Right lung (tissue), 10 donors: ENCODE measurements at places on chromosomes 5 and 9. TPM values are rescaled to one million over a fixed set of nuclear protein-coding genes. Genes with fewer than 3 reads are reported as not detected.

GRCh38 chr5:154172785-154173184 lies 17.7 kb upstream of the GALNT10 start:
- no peak for DNase-seq

JAK2 gene
- polyA plus RNA-seq = 10.2 TPM

GRCh38 chr9:114516913-114517312 lies 11.6 kb upstream of the WHRN start:
- no peak for DNase-seq

GRCh38 chr9:120152295-120152694 lies 427.7 kb downstream of the CDK5RAP2 start:
- DNase-seq = no peak

DNA sequence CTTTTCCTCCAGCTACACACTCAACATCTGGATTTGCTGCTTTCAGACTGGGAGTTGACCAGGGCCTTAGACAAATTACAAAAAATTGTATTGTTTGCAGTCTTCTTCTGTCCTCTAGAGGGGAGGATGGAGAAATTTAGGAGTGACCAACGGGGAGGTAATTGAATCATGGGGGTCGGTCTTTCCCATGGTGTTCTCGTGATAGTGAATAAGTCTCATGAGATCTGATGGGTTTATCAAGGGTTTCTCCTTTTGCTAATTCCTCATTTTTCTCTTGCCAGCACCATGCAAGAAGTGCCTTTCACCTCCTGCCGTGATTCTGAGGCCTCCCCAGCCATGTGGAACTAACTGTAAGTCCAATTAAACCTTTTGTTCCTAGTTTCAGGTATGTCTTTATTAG lies 4.2 kb downstream of the IFNA8 start:
- no peak for DNase-seq

GRCh38 chr5:7348168-7348854 lies 47.6 kb upstream of the ADCY2 start:
- no peak for DNase-seq

DNA sequence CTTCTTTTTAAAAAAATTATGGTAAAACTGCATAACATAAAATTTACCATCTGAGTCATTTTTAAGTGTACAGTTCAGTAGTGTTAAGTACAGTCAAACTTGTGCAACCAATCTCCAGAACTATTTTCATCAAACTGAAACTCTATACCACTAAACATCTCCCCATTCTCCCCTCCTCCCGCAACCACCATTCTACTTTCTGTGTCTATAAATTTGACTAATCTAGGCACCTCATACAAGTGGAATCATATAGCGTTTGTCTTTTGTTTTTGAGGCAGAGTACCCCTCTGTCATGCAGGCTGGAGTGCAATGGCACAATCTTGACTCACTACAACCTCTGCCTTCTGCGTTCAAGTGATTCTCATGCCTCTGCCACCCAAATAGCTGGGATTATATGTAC lies 24.0 kb upstream of the EBF1 start:
- no peak for DNase-seq

GRCh38 chr5:35853631-35854030 lies 3.1 kb upstream of the IL7R start:
- DNase-seq = no peak

- DNase-seq = no peak
Observed at GRCh38 chr5:6634306-6634705, 1.1 kb downstream of the SRD5A1 start.

STPG3 gene
- polyA plus RNA-seq = 0.98 TPM

PCDHB9 gene
- polyA plus RNA-seq = 3.8 TPM

- no peak for DNase-seq
Observed at GRCh38 chr5:87536365-87536764, 123.6 kb upstream of the CCNH start.

DNA sequence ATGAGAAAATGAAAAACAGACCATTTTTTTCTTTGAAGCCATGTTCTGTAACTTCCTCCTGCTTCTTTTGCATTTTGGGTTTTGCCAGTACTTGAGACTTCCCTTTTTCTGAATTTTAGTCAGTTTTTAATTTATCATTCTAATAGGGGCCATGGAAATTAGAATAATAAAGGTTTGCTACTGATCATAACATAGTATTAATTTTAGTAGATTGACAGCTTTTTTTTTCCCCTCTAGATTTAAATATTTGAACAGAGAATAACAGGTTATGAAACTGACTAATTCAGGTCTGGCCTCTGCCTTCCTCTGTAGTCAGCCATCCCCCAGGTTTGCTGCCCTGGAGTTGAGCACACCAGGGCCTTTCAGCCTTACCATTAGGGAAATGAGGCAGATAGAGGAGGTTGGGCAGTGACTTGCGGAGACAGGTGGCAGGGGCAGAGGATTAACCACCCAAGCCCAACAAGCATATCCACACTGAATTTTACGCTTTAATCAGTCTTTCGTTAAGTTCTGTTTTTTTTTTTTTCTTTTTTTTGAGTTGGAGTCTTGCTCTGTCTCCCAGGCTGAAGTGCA lies 80.1 kb upstream of the TNFAIP8 start:
- no peak for DNase-seq

GRCh38 chr5:81180780-81181460 lies 52.2 kb upstream of the CKMT2 start:
- no peak for DNase-seq

PCDHA9 gene
- polyA plus RNA-seq = 0.10 TPM

PKD2L2 gene
- polyA plus RNA-seq = 0.28 TPM

GRCh38 chr9:120830151-120830550 lies 12.6 kb downstream of the PSMD5 start:
- DNase-seq = no peak

DNA sequence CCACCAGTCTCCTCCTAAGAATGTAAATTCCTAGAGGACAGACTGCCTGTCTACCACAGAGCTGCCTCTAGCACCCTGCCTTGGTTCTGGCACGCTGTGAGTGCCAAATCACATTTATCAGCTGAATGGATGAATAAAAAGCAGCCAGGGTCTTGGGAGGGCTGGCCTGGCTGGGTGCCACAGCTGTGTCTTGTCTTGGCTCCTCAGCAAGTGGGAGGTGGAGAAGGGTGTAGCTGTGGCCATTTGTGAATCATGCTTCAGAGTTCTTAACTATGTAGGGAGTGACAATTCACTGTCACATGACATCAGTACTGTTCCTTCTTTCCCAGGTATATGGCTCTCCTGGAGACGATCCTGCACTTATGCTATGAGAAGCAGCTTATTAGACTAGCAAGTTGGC lies 70.6 kb downstream of the DCP2 start:
- no peak for DNase-seq

FAM221B gene
- 0.48 TPM for polyA plus RNA-seq

- no peak for DNase-seq
Observed at GRCh38 chr5:33588654-33589372, 148.0 kb downstream of the TARS1 start.

DNA sequence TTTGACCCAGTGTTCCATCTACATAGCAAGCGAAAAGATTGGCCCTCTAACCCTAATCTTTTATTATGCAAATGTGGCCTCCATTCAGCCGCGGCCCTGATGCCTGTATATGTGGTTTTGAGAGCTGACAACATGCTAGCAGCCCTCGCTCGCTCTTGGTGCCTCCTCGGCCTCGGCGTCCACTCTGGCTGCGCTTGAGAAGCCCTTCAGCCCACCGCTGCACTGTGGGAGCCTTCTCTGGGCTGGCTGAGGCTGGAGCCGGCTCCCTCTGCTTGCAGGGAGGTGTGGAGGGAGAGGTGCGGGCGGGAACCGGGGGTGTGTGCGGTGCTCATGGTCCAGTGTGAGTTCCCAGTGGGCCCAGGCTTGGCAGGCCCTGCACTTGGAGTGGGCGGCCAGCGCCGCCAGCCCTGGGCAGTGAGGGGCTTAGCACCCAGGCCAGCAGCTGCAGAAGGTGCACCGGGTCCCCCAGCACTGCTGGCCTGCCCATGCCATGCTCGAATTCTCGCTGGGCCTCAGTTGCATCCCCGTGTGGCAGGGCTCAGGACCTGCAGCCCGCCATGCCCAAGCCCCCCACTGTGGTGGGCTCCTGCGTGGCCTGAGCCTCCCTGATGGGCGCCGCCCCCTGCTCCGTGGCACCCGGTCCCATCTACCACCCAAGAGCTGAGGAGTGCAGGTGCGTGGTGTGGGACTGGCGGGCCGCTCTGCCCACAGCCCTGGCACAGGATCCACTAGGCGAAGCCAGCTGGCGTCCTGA lies 757.5 kb upstream of the CTNND2 start:
- DNase-seq = no peak

DNA sequence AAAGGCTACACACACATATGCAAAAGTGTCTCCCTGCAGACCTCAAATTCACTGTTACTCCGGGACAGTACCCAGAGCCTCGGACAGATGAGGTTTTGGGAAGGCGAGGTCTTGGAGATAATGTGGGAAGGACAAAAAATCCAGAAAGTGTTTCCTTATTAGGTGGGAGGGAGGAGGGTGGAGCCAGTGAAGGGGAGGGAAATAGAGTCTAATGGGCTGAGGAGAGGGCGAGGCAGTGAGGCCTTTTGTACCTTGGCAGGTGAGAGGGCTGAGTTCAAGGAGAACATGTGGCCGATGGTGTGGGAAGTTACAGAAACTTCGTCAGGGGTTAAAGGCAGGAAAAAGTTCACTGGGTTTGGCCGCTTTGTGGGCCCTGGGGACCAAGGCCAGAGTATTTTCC lies 22.1 kb upstream of the TMEM174 start:
- no peak for DNase-seq

GRCh38 chr5:38725371-38725865 lies 120.4 kb upstream of the OSMR start:
- no peak for DNase-seq

TMEM8B gene
- polyA plus RNA-seq = 25.8 TPM

DNA sequence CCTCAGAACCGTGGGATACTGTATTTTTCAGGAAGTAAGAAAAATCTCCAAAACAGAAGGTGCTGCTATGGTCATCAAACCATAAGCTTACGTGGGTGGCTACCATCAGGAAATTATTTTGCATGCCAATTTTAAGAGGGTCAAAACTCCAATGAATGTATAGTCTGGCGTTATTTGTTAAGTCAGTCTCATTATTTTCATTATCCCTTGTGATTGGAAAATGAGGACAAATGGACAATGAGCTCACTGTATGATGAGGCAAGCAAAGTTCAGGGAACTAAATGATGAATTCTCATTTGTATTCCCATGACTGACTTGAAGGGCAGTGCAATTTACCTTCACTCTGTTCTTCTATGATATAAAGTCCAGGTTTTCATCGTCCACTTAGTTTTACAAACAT lies 17.6 kb downstream of the PUM3 start:
- no peak for DNase-seq

DNA sequence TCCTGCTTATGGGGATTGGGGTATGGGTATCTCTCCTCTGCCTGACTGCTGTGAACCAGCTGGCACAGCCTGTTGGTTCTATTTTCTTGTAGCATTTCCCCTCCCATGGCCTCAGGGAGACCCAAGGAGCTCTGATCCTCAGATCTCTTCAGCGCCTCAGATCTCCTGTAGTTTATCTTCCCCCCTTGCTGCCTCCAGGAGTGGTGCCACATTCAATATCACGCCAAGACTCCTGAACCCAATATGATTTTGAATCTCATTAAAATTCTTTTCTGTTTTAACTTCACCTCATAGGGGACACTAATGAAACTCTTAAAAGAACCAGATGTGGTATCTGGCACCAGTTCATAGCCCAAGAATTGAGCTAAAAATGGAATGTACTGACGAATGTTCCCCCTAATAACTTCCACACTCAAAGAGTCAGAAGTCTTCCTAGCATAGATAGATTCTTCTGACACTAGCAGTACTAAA lies 59.6 kb upstream of the LIFR start:
- peak; percentile 31 for DNase-seq

DNA sequence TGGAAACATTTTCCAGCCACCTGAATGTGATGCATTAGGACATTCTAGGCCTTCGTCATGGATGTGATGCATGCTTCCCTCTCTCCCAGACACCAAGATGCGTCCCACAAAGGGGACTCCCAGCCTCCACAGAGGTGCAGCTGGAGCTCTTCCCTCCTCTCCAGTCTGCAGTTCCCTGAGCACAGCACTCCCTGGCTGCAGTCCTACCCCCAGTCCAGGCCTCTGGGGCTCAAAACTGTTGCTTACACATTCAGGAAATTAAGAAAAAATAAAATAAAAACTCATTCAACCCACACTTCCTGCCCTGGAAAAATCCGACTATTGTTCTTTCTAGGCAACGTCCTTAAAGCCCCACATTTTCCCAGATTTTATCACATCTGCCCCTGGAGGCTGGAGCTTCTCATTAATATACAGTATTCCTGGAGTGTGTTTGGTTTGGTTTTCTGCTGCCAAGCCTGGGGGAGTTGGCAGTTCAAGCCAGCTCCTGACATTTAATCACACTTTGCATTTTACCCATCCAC lies 78.4 kb upstream of the ICE1 start:
- DNase-seq = no peak

GRCh38 chr5:65800775-65801174 lies 78.8 kb downstream of the NLN start:
- no peak for DNase-seq

DNA sequence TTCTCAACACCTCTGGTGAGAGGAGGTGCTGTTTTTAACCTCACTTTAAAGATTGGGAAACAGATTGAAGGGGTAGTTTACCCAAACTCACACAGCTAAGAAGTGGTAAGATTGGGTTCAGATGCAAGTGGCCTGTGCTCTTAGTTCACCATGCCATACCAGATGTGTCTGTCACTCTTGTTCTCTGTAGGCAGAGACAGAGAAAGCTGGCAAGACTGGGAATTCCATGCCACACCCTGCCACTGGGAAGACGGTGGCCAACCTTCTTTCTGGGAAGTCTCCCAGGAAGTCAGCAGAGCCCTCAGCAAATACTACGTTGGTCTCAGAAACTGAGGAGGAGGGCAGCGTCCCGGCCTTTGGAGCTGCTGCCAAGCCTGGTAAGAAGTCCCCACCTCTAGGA lies 11.0 kb downstream of the TCOF1 start:
- no peak for DNase-seq

DNA sequence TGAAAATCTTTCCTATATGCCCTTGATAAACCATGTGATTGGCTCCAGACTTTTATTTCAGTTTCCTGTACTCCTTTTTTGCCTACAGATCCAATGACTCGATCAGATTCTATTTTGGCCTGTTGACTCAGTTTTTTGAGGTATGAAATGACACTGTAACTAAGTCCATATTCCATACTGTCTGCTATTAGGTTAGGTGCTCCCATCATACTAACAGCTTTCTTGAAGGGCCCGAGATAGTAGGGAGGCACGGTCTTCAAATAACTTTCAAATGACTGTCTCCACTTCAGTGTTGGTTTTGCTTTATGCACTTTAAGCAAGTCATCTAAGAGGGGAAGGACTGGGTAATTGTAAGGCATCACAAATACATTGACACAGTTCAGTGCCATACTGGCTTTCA lies 295.4 kb upstream of the DAB2 start:
- DNase-seq = no peak

RFESD gene
- polyA plus RNA-seq = 5.6 TPM

- no peak for DNase-seq
Observed at GRCh38 chr5:92380069-92380770, 997.1 kb upstream of the ARRDC3 start.

DNA sequence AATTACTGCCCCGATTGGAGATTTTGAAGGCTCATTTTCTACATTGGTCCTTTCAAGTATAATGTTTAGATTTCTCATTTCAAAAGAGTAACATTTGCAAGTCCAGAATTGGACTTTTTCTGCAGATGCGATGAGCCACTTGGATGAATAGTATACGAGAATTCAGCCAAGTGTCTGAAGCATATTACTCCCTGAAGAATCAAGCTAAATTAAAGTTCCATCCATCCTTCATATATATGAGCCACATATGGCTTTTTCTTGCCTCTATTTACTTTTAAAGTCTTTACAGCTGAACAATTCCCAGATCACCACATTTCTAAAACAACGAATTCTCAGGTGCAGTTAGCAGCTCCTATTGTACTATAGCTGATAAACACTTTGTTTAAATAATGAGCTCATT lies 288.7 kb downstream of the CEMIP2 start:
- DNase-seq = no peak
